ENCODE measurements at places on chromosomes 2 and 18.

GRCh38 chr18:21391074-21391673 lies 149.1 kb downstream of the GREB1L start:
- no peak for DNase-seq

- DNase-seq: no peak
Observed at GRCh38 chr2:204282525-204282924, 262.8 kb upstream of the PARD3B start.

- DNase-seq: no peak
Observed at GRCh38 chr18:9709304-9709877, 1.3 kb downstream of the RAB31 start.

- no peak for DNase-seq
Observed at GRCh38 chr2:156242874-156243273, 89.6 kb downstream of the NR4A2 start.

- no peak for DNase-seq
Observed at GRCh38 chr2:47008381-47009252, 93.0 kb upstream of the MCFD2 start.

DNA sequence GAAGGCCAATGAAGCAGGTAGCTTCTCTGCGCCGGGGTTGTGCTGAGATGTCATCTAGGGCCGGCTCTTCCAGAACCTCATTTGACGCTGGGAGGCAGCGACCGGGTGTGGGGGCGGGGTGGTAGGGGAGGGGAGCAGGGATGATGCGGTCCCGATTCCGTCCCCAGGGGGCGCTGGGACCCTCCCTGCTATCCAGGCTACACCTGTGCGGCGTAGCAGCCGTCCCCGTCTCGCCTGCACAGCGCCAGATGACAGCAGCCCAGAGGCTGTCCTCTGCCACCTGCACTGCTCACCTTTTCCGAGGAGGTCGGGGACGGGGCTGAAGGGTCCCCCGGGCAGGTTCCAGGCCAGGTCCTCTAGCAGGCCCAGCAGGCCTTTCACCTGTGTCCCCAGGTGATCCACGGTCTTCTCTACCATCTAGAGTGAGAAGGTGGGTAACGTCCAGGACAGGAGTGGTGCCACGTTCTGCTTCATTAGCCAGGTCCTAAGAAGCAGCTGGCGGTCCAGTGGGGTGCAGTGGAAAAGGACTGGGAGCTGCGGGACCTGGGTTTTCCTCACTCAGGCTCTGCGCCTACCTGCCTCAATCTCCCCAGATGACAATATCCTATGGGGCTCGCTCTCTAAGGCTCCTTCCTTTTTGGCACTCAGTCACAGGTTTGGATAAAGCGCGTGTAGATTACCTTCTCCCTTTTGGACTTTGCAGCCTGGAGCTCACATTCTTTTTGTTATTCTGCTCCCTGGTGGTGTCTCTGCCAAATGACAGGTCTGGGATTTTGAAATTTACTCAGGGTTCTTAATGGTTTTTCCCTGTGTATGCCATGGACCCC lies 56.0 kb upstream of the RAB6C start:
- DNase-seq: no peak

DNA sequence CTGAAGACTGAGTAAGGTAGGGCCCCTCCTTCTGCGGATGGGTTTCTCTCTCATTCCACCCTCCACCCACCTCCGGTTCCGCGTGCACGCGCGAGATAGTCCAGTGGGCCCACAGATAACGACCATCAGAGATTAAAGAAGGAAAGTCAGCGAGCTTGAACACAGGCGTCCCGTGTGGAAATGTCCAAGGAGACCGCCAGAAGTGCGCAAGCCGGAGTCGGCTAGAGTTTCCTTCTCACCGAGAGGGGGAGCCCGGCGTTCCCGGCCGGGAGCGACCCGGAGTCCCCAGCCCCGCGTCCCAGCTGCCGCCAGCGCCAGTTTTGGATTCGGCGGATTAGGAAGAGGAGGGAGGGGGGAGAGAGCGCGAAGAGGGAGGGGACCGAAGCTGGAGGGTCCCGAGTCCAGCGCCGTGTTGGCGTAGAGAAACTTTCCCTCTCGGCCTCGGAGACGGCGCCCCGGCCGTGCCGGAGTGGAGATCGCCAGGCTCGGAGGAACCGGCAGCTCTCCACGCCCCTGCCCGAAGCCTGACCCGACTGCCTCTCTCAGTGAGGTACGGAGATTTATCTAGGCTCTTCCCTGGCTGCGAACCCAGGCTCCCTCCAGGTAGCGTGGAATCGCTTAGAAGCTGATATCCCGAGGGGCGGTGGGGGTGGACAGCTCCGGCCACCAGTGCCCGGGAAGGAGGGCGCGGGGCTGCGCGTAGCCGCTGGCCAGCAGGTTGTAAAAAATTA lies at the start of gene GULP1:
TSS of gene GULP1 (plus strand) at position 258 of the 731 bp plus-strand sequence. CDS start 185,829 bp downstream, outside the sequence.
- no peak for DNase-seq

DNA sequence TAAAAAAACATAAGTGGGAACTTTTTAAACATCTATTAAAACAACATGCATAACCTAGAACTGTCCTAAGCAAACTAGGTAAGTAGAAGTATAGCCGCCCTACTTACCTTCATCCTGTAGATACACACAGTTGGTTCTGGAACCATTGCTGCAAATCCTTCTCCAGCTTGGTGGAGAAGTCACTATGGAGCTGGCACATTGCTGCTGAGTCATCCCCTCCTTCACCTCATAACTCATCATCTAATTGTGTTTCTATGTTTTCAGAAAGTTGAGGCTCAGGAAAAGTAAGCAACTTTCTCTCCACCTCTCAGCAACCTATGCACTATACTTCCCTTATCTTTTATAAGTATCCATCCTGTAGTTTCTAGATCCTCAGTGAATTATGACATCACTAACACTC lies 269.8 kb upstream of the MMADHC start:
- DNase-seq: no peak

DNA sequence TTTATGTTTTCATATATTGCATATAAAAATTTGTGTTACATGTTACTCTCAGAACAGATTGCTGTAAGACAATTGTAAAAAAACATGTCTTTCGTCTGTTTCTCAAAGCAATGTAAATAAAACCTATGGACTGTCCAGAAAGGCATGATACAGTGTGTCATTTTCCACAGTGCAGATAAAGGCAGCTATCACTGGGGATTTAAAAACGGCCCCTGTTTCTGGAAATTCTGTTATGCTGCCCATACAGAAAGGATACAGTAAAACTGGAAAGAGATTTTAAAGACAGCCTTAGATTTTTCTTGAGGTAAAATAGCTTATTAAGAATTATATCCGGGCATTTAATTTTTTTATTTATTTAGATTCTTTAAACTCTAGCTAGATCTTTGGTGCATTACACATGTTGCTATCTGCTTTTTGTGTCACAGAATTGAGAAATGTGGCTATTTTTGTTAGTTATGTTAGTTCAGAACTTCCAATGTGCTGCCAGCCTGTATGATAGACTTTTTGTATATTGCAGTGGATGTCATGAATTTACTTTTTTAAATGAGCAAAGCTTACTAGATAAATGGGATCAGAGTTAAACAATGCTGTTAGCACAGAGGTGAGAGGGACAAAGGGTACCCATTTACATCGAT lies 859 bp upstream of the INO80D start:
- no peak for DNase-seq

GRCh38 chr2:165701147-165701546 lies 92.9 kb downstream of the GALNT3 start:
- DNase-seq: no peak

DNA sequence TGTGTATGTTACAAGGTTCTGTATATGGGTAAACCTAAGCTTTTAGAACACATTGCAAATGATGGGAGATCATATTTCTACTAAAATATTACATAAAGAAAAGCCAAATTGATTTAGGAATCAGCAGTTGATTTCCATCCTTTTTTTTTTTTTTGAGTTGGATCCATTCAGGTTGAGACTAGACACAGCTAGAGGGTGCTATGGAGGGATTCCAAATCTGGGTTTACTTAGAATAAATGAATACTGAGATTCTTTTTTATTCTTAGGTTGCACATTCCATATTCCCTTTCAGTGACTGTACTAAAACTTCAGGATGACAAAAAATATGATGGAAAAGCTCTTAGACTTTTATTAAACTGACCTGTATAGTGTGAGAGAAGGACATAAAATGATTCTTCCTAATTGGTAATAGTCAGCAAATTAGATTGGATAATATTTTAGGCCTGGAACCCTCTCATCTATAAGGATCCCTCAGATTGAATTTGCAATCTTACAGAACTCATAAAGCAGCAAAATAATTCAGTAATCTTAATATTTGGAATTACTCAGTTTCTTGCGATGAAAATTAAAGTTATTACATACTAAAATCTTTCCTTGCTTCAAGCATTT lies 183.3 kb upstream of the SESTD1 start:
- no peak for DNase-seq

- DNase-seq: peak; percentile 36
Observed at GRCh38 chr2:15177103-15177502, 384.0 kb downstream of the NBAS start.

DNA sequence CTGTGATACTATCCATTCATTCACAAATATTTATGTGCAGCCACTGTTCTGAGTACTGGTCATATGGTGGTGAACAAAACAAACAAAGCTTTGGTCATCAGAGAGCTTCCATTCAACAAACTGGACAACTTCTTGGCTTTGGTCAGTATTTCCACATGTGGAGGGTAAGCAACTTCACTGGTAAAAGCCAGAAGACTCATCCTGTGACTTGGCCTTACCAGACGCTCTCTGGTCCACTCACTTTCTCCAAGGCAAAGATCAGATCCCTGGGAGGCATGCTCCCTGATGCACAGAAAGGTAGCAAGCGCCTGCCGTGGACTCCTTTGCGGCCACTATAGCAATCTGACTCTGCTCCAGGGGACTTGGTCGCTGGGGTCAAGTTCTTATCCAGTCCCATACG lies 179.5 kb downstream of the EN1 start:
- DNase-seq: no peak
